ENCODE measurements at places on chromosomes 4 and X.

DNA sequence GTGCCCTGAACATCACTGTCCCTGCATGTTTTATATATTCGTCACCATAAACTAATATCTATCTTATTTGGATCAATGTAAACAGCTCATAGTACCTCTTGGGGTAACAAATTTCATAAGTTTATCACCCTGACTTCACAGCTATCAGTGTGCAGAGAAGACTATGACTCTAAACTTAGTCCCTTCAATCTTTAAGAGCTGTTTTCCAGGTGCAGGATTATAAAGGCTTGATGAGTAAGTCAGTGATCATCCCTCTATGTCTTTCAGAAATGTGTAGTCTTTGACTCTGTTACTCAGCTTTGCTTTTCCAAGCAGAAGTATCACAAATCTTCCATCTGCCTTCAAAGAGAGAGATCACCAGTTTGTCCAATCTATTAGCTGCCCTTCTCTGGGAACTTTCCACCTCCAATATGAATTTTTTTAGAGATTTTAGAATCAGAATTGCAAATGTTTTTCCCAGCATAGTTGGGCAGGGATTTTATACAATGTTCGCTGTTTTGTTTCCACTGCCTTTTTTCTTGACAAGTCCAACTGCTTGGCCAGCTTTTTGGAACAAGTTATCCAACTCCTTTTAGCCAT, 45.1 kb upstream of the TSPAN7 start:
- DNase-seq = no peak

DNA sequence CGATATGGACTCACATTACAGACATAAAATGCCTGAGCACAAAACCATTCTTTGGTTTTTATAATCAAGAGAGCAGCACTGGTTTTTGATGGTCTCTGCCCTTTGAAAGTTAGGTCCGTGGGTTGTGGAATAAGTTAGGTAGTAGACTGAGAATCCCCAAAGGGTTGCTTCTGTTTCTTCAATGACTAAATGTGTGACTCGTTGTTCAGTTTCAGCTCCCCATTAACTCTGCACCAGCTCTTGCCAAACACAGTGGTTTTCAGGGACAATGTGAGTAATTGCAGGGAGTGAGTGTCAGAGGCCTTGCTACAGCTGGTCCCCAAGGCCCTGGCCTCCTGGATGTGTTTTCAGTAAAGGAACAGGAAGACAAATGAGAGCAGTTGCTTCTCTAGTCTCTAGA, 24.8 kb downstream of the SMIM20 start:
- no peak for DNase-seq

DNA sequence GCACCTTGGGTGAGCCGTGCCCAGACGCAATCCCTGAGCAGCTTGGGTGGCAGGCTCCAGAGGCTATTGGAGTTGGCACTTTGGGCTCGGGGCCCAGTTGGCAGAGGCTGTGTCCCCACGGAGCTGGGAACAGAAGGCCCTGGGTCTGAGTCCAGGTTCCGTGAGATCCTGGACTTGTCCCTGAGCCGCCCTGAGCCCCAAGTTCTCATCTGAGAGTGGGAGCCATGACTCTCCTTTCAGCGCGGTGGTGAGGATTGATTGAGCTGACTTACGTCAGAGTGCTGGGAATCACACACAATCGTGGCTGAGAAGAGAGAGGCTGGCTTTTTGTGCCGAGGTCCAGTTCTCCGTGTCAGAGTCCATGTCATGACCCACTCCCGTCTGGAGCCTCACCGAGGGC, 98.0 kb downstream of the PSAPL1 start:
- no peak for DNase-seq

- DNase-seq = peak; percentile 28
Measured at GRCh38 chr4:118888666-118889311, at the start of gene SYNPO2. TSS of gene SYNPO2 (plus strand) at chr4:118888854. CDS start at chr4:118889037, 183 bp downstream.

- DNase-seq = no peak
Measured at GRCh38 chr4:115969756-115970155, 856.3 kb upstream of the NDST4 start.

GRCh38 chrX:136376713-136377112, 76.0 kb downstream of the ADGRG4 start:
- DNase-seq = no peak

- DNase-seq = no peak
Measured at GRCh38 chrX:110699109-110699508, 96.5 kb downstream of the CHRDL1 start.

GRCh38 chr4:88807499-88807898, 109.9 kb upstream of the NAP1L5 start:
- DNase-seq = no peak

- peak; percentile 40 for DNase-seq
Measured at GRCh38 chr4:159171287-159171686, 68.4 kb downstream of the RAPGEF2 start.
